Thoracic aorta (tissue), 2 donors: ENCODE measurements at places on chromosomes 5 and 9. TPM values are rescaled to one million over a fixed set of nuclear protein-coding genes. Genes with fewer than 3 reads are reported as not detected.

- no peak for DNase-seq
- no peak overlapping the region for H3K27ac ChIP-seq
- H3K4me1 ChIP-seq, result peaks cover 20% of the 10 kb centered on the region
- no peak overlapping the region for H3K4me3 ChIP-seq
Observed at GRCh38 chr5:147687118-147687517, 95.4 kb downstream of the JAKMIP2 start.

Gene TMEM232
- 13.3 TPM for total RNA-seq

DNA sequence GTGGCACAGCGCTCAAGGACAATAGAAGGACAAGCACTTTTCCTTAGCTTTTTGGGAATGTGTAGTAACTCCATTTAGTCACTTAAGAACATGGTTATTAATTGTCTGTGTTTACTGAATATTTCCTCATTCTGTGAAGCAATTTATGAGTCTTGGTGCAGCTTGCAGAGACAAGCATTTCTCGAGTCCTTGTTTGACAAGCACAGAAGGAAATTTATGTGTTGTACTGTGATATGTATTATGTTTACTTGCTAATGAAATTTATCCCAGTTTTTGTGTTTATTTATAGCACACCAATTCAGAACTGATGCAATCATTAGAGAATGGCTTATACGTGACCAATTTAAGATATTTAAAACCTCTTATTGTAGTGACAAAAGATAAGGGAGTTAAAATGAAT, 168.6 kb downstream of the PRELID2 start:
- H3K4me1 ChIP-seq, result no peaks in the 10 kb centered on the region
- H3K27ac ChIP-seq, result no peak overlapping the region
- no peak for DNase-seq
- H3K4me3 ChIP-seq, result no peak overlapping the region

GRCh38 chr9:128148509-128149000, 698 bp upstream of the LCN2 start:
- H3K4me1 ChIP-seq, result no peaks in the 10 kb centered on the region
- no peaks in the 10 kb centered on the region for H3K36me3 ChIP-seq
- DNase-seq, result no peak
- H3K27ac ChIP-seq, result no peak overlapping the region
- no peaks in the 10 kb centered on the region for H3K27me3 ChIP-seq

DNA sequence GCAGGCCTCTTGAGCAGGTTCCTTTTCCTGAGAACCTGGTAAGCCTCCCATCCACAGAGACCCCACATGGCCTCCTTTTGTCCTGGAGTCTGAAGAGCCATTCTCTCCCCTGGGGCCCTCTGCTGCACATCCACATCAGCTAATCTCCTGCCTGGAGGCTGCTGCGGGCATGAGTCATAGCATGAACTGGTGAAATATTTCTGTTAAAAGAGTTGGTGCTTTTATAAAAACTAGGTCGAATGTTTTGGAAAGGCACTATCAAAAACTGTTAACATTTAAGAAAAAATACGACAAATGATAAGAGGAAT, 399.4 kb downstream of the CTNND2 start:
- no peaks in the 10 kb centered on the region for H3K36me3 ChIP-seq
- DNase-seq, result no peak
- no peaks in the 10 kb centered on the region for H3K4me1 ChIP-seq
- no peak overlapping the region for H3K27ac ChIP-seq
- no peak overlapping the region for H3K4me3 ChIP-seq

DNA sequence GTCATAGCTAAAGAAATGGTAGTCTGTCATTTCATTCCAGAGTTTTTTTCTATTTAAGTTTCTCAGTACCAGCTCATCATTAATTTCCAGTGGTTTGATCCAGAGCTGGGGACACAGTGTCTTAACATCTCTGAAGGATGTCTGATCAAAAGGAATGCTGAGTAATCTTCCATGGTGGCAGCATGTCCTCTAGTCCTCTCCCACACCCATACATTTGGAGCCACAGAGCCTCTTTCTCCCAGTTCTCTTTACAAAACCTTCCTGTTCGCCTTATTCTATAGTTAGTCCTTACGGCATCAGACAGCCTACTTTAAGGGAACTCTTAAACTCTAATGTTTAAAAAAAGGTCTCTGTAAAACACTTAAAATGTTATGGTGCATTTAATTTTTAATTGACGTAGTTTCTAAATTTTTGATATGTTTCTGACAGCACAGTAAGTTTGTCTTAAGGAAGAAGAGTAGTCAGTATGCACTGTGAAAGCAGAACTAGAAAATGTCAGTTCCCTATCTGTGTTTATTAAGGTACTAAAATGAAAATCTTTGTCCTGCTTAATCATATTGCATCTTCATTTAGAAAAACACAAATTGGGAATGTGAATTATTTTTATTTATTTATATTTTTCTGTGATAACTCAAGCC, 96.8 kb downstream of the INIP start:
- no peak for DNase-seq
- H3K27ac ChIP-seq, result no peak overlapping the region
- no peaks in the 10 kb centered on the region for H3K4me1 ChIP-seq

- H3K4me1 ChIP-seq, result no peaks in the 10 kb centered on the region
- no peaks in the 10 kb centered on the region for H3K36me3 ChIP-seq
- DNase-seq, result no peak
- H3K27me3 ChIP-seq, result no peaks in the 10 kb centered on the region
Observed at GRCh38 chr5:72702881-72703434, 113.5 kb upstream of the TNPO1 start.

DNA sequence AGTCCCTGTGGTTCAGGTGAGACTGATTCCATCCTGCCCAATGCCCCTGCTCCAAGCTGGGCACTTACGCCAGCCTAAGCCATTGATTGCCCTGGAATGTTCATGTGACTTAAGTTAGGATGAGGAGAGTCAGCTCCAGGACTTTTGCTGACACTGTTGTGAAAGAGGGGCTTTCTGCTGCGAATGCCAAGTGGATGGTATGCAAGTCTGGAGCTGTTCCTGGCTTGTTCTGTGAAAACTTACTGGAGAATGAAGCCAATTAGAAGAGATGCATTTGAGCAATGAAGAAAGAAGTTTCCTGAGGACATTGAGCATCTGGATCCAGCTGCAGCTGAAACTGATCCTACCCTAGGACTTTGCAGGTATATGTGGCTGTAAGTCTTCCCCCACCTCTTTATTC, 61.2 kb upstream of the ZFR start:
- H3K27ac ChIP-seq, result peak overlapping the region; percentile 53
- no peaks in the 10 kb centered on the region for H3K36me3 ChIP-seq
- DNase-seq, result no peak

GRCh38 chr9:69342769-69343168, 17.8 kb downstream of the ENTREP1 start:
- H3K4me1 ChIP-seq, result no peaks in the 10 kb centered on the region
- no peak overlapping the region for H3K27ac ChIP-seq
- no peaks in the 10 kb centered on the region for H3K36me3 ChIP-seq
- no peak overlapping the region for H3K4me3 ChIP-seq

DNA sequence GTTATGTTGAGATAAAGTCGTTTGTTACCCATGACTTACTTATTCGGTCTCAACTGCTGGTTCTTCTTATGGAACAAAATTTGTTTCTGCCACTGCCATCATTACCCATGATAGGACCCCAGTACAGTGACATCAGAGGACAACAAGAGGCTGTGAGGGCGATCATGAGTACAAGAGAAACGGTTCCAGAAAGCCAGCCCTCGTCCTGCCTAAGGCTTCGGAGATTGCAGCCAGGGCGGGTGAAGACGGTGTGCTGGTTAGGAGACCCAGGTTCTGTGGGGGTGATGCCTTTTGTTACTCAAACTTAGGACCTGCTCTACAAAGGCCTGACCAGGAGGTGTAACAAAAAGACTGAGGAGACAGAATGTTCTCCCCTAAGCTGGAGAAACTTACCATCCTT, 10.9 kb downstream of the FYB1 start:
- H3K27me3 ChIP-seq, result no peaks in the 10 kb centered on the region
- no peaks in the 10 kb centered on the region for H3K36me3 ChIP-seq

DNA sequence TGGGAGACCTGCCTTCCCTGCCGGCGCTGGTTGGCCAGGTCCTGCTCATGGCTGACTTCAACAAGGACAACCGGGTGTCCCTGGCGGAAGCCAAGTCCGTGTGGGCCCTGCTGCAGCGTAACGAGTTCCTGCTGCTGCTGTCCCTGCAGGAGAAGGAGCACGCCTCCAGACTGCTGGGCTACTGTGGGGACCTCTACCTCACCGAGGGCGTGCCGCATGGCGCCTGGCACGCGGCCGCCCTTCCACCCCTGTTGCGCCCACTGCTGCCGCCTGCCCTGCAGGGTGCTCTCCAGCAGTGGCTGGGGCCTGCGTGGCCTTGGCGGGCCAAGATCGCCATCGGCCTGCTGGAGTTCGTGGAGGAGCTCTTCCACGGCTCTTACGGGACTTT, 10.6 kb downstream of the DIPK1B start:
- peaks cover 21% of the 10 kb centered on the region for H3K36me3 ChIP-seq

DNA sequence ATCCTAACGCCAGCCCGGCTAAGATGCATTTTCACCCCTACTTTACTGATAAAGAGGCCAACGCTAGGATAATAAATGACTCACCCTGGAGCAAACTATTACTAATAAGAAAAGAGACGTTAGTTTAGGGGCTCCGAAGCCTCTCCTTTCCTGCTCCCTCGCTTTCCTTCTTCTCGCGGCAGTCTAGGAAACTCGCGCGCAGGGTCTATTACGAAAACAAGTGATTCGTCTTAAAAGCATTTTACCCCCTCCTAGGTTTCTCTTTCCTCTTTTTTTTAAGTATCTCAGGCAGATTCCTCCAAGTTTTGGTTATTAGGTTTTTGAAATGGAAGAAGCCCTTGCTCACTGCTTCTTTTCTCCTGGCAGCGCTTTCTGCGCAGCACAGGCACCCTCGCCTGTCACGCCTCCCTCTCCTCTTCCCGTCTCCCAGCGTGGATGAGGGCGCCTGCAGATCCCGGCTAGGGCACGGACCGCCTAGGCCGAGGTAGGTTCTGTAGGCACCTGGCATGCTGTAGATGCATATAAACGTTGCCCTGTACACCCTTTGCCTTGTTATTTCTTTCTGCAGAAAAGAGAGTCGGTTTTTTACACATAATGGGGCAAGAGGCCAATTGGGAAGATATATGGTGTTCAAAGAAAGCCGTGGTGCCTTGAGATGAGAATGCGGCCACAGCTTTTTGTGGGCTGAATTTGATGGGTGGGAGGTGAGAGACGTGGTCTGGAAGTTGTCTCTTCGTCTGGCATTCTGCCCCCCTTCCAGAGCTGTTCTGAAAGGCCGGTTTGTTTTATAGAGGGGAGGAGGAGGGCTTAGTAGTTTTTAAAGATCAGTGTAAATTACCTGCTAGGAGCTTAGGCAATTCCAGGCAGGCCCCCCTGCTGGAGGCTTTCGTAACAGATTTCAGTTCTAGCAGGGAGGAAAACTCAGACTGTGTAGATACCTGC, 983 bp downstream of the GCNT1 start:
- no peaks in the 10 kb centered on the region for H3K27me3 ChIP-seq
- no peak for DNase-seq
- H3K4me3 ChIP-seq, result peak overlapping the region; percentile 94
- no peaks in the 10 kb centered on the region for H3K36me3 ChIP-seq

Gene TEX10
- 18.0 TPM for total RNA-seq

Gene FOXD4
- 0.28 TPM for total RNA-seq

- H3K4me1 ChIP-seq, result peaks cover 9% of the 10 kb centered on the region
- no peak overlapping the region for H3K4me3 ChIP-seq
- no peaks in the 10 kb centered on the region for H3K27me3 ChIP-seq
- no peak for DNase-seq
- H3K36me3 ChIP-seq, result no peaks in the 10 kb centered on the region
Observed at GRCh38 chr5:81558188-81558587, 164.3 kb upstream of the ACOT12 start.

- no peaks in the 10 kb centered on the region for H3K27me3 ChIP-seq
- no peak for DNase-seq
- no peak overlapping the region for H3K4me3 ChIP-seq
- H3K36me3 ChIP-seq, result no peaks in the 10 kb centered on the region
- no peak overlapping the region for H3K27ac ChIP-seq
Observed at GRCh38 chr5:10201223-10201868, 48.3 kb downstream of the ATPSCKMT start.

Gene PDCD1LG2
- 1.1 TPM for total RNA-seq

Gene C9orf153
- 0.68 TPM for total RNA-seq

GRCh38 chr5:106020894-106021293, 1649.8 kb downstream of the EFNA5 start:
- H3K4me1 ChIP-seq, result peaks cover 6% of the 10 kb centered on the region
- no peaks in the 10 kb centered on the region for H3K36me3 ChIP-seq
- H3K27ac ChIP-seq, result no peak overlapping the region
- H3K27me3 ChIP-seq, result no peaks in the 10 kb centered on the region

Gene RNF183
- not detected for total RNA-seq

DNA sequence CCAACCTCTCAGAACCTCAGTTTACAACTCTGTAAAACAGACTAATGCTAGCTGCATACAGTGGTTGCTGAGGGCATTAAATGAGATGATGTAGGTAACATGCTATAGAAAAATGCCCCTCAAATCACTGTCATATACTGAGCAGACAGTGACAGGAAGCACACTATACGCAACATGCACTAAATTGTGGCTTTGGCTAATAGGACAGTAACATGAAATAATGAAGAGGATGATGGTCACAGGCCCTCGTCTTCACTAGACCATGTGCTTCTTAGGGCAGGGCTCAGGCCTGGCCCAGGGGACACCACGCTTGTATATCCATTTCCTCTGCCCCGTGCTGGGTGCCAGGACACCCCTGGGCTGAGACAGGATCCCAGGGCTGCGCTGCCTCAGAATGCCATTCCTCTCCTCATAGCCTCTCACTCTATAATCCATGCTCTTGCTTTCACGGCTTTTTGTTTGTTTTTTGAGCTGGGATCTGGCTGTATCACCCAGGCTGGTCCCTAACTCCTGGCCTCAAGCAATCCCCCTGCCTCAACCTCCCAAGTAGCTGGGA, 18.9 kb downstream of the CSF1R start:
- H3K4me3 ChIP-seq, result no peak overlapping the region
- DNase-seq, result no peak
- H3K27me3 ChIP-seq, result no peaks in the 10 kb centered on the region

- DNase-seq, result no peak
- H3K4me3 ChIP-seq, result no peak overlapping the region
- no peaks in the 10 kb centered on the region for H3K27me3 ChIP-seq
- H3K4me1 ChIP-seq, result no peaks in the 10 kb centered on the region
Observed at GRCh38 chr9:928363-929042, 48.0 kb upstream of the DMRT3 start.

DNA sequence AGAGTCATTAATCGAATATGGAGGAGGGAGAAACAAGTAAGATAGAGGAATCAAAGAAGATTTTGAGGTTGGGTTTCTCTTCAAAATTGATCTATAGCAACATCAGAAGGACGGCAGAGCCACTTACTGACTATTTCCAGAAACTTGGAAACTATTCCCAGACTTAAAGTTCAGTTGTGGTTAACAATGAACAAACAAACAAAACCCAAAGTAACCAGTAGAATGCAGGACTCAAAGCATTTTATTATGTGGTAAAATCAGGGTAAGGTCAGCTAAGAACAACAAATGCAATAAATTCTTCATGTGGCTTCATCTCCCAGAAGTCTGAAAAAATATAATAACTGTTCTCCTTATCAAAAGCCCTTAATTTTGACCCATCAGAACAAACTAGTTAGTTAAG, 54.9 kb upstream of the OSMR start:
- DNase-seq, result no peak
- H3K27ac ChIP-seq, result no peak overlapping the region
- no peak overlapping the region for H3K4me3 ChIP-seq

Gene IRGM
- not detected for total RNA-seq

- no peaks in the 10 kb centered on the region for H3K27me3 ChIP-seq
- no peaks in the 10 kb centered on the region for H3K4me1 ChIP-seq
- no peaks in the 10 kb centered on the region for H3K36me3 ChIP-seq
- H3K4me3 ChIP-seq, result no peak overlapping the region
Observed at GRCh38 chr9:22060831-22061383, 51.8 kb upstream of the CDKN2B start.

GRCh38 chr5:194102-194501, 2.8 kb downstream of the LRRC14B start:
- peaks cover 18% of the 10 kb centered on the region for H3K4me1 ChIP-seq
- H3K27me3 ChIP-seq, result no peaks in the 10 kb centered on the region
- H3K36me3 ChIP-seq, result no peaks in the 10 kb centered on the region
- H3K4me3 ChIP-seq, result no peak overlapping the region

Gene IFNB1
- not detected for total RNA-seq
